ENCODE measurements at places on chromosomes 12 and 14.

- DNase-seq, result no peak
Observed at GRCh38 chr12:29546000-29546399, 48.5 kb upstream of the OVCH1 start.

GRCh38 chr14:76250302-76250701, 98.6 kb downstream of the GPATCH2L start:
- DNase-seq, result no peak

DNA sequence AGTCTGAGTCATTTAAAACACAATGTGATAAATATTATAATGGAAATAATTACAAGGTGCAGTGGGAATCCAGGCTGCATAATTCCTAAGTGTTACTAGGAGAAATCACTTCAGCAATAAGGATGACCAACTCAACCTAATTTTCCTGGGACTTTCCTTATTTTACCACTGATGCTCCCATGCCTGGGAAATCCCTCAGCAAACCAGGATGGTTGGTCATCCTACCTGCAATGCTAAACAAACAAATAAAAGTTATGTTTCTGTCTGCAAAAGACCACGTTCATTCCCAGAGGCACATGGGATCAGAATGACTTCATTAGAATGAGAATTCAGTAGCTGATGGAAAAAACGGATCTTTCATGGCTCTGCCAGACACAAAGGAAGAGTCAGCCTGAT, 130.8 kb upstream of the RAP1B start:
- DNase-seq, result no peak

DNA sequence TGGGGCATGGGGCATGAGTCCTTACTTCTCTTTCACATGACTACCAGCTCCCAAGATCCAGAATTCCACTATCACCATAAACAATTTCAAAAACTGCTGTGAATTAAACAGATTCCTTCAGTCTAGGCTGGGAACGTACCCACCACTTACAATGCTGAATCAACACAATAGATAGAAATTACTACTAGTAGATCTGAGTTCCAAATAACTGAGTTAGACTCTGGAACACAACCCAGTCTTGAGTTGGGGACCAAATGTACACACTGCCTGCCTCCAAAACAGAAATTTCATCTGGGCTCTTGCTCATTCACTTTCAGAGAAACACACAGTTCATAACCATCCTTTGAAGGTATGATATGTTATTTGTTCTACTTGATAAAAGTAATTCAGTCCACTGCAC, 8.9 kb downstream of the CORO1C start:
- no peak for DNase-seq

DNA sequence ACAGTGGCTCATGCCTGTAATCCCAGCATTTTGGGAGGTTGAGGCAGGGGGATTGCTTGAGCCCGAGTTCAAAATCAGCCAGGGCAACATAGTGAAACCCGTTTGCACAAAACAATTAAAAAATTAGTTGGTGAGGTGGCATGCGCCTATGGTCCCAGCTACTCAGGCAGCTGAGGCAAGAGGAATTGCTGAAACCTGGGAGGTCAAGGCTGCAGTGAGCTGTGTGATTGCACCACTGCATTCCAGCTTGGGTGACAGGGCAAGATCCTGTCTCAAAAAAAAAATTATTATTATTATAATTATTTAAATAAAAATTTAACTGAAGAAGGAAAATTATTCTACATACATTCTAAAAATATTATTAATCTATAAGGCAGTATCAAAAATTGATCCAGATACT, 164.1 kb downstream of the ITPR2 start:
- DNase-seq, result no peak

DNA sequence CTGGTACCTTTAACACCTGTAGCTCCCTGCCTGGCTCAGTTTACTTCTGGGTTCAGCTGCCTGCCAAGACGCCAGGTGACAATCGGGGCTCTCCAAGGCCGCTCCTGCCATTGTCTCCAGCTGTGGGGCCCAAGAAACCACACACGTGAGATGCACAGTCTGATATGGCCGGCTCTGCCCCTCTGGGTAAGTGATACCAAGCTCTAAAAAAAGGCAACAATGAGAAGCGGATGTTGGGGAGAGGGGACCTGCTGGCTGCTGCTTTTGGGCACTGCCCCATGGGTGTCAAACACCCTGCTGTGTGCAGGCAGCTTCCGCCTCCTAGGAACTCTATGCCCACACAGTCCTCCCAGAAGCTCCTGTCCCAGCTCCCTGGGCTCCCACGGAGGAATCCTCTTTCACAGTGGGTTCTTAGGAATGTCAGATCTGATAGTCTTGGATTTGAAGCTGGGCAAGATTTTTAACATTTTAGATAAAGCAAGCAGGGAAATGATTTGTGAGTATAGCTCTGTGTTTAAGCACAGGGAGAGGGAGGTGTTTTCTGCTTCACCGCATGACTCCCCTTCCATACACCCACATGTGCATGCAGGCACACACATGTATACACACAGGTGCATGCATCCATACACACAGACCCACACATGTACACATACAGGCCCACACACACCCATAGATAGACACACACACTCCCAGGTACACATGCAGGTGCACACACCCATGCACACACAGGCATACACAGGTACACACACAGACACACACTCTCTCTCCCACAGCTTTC, 1135.8 kb downstream of the BCL11B start:
- peak; percentile 35 for DNase-seq

- DNase-seq, result no peak
Observed at GRCh38 chr14:104871656-104872468, 6.8 kb downstream of the CEP170B start.

DNA sequence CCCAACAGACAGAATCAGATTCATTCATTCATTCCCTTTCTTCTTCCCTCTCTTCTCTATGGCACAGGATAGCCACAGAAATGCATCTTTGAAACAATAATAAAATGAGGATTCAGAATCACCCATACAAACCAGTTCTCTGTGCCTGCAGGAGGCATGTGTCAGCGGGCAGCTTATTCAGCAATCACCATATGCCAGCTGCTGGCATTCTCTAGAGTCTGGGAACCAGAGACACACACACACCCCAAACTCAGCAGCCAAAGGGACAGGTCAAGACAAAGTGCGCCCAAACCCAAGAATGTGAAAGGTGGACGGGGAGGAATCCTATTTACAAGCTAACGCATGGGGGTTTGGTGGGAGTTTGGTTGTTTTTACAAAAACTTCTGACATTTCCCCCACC, 14.1 kb downstream of the ARF3 start:
- DNase-seq, result no peak

- DNase-seq, result no peak
Observed at GRCh38 chr12:124698211-124698997, 131.0 kb upstream of the NCOR2 start.

DNA sequence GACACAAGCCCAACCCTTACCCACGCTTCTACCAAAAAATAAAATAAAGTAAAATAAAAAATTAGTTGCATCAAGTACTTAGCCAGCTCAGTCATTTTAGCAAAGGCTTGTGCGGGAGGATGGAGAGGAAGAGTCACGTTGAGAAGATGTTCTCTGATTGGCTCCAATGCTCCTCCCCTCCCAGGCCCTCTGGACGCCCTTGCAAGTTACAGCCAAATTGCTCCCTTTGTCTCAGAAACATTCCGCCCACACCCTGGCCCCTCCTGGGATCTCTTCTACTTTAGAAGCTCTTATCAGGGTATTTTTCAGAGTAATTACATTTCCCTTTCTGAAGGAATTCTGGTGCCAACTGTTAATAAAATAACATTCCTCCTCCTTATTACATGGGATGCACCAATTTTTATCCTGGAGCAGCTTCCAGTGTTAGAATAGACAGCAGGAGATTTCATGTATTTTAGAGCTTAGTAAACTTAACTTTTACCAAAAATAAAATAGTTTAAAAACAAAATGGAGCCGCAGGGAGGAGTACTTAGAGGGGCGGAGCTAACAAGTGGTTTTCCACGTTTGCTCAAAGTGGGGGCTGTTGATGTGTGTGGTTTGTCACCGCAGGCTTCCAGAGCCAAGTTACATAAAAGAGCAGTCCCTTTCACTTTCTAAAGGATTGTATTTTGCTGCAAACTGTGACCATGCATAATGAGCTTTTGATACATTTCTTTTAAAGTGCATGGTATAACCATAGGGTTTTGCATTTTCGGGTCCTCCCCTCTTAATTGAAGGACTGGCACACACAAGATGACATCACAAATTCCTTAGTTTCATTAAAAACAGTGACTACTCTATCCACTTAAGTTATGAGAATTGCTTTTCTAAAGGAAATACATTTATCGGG, 71.7 kb upstream of the RAP1B start:
- peak; percentile 51 for DNase-seq

- no peak for DNase-seq
Observed at GRCh38 chr12:97118796-97119375, 211.8 kb downstream of the NEDD1 start.

GRCh38 chr12:2624543-2625288, 170.1 kb upstream of the FKBP4 start:
- no peak for DNase-seq

GRCh38 chr12:54956818-54957641, 27.5 kb downstream of the TESPA1 start:
- DNase-seq, result no peak

DNA sequence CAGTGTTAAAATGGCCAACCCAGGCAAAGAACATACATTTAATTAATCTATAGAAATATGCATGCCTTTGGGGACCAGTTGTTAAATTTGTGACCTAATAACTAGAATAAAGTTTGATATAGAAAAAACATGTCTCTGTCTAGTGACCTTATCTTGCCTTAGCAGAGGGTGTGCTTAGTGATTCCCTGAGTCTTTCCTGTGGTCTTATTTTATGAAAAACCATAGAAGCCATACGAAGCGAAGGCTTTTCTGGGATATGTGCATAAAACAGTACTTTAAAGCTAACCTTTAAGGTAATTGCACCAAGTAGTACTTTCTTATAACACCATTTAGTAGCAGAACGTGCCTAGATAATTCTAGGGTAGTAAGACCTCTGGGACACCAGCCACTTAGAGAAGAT, 379.4 kb downstream of the ZFP36L1 start:
- no peak for DNase-seq

DNA sequence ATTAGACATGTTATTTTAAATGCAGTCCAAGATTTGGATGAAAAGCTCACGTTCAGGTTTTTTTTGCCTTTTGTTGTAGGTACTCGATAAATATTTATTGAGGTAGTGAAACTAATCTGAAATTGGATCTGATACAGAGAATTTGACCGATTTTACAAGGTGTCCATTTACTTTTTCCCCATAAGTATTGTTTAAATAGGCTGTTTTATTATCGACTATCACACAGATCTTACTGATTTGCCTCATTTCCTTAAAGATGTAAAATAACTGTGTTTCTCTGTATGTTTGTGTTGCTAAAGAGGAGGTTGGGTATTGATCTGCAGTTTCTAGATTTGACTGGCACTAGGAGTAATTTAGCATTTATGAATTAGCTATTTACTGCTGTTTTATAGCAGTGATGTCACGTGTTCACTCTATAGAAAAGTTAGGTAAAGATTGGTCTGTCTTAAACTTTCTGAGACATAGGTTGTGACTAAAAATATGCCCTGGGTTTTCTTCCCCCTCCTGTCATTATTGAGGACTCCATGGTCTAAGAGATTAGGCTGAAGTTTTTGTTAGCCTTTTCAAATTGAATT, 3.5 kb downstream of the RAP1B start:
- no peak for DNase-seq

DNA sequence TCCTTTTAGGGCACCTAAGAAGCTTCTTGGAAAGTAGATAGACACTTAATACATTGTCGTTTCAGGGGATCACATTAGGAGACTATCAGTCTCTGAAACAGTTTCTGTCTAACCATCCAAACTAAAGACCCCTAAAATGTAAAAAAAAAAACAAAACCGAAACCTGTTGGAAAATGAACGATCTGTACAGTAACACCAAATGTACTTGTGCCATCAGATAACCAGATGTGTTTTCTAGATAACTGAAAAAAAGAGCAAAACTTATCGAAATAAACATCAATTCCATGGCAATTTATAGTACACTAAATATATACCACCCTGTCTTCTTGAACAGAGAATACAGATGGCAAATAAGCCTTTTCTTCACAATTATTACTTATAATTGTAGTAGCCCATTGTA, 2.1 kb downstream of the LDHB start:
- DNase-seq, result no peak

- no peak for DNase-seq
Observed at GRCh38 chr14:57576498-57576897, 82.8 kb upstream of the CCDC198 start.

DNA sequence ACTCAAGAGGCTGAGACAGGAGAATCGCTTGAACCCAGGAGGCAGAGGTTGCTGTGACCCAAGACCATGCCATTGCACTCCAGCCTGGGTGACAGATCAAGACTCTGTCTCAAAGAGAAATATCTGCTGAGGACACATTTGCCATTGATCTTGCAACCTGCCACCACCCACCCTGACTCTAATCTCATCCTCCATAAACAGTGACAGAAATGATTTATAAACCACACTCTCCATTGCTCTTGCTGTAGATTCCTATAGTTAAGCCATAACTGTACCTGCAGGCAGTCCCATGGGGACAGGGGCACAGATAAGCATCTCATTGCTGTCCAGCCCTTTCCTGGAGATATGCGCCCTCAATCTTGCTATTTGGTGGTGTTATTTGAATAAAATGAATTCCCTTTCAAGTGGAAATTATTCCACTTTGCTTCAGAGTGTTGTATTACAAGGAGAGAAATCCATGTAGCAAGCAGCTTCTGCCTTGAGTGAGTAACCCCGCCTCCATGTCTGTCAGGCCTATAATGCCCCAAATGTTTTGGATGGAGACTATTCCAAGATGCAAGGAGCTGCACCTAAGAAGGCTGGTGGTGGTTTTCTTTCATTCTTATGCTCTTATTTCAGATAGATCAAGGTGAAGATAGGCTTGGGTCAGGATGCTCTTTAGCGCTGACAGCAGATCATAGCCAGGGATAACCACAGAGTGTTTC, 3.0 kb upstream of the ZDHHC22 start:
- no peak for DNase-seq

DNA sequence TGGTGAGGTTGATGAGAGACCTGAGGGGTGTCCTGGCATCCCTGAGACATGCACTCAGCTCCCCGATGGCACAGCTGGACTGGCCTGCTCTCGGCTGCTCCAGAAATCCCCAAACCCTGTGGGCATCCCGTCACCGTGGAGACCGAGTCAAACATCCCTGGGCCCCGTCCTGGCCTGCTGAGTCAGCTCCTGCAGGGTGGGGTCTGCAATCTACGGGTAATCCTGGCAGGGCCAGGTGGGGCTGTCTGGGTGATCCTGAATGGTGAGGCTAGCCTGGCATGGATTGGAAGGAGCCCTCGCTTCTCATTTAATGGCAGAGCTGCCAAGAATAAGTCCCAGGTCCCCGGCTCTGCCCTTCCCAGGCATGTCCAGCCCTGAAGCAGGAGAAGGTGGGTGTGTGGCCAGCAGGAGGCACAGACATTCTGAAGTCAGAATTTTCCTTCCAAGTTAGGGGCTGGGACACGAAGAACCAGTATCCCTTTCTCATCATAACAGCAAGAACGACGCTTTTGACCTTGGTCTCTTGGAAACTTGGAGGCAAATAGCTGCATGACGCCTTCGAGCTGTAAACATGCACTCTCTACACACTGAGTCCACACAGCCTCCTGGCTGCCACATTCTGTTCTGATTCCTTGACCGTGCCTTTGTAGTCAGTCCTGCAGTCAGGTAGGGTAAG, 17.7 kb upstream of the SERPINA4 start:
- DNase-seq, result no peak

- DNase-seq, result no peak
Observed at GRCh38 chr12:88945051-88945732, 364.9 kb upstream of the KITLG start.

GRCh38 chr14:73025544-73025943, 1.4 kb downstream of the ZFYVE1 start:
- DNase-seq, result no peak

Measured in activated gamma-delta T cell treated with Interleukin-2 at 50 U/mL for 16 hours (primary cell).